Muscle of arm (tissue), 14 donors: ENCODE measurements at places on chromosomes 3 and 15. TPM values are rescaled to one million over a fixed set of nuclear protein-coding genes. Genes with fewer than 3 reads are reported as not detected.

DNA sequence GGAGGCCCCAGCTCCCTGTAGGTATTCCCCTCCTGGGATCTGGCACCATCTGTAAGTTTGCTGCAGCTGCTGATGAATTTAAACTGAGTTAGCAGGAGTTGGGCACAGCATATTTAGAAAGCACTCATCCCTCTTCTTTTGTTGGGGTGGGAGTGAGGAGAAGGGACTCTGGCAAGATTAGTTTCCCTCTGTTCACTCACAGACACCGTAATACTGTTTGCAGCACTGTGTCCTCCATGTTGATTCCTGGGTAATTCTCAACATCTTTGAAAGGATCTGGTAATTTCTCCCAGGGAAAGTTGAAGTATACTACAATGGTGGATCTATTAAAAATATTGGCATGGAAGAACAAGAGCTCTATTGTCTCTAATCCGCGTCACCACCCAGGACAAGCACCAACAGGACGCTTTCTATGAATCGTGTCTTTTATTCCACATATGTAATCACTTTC, 173.3 kb downstream of the RBMS3 start:
- DNase-seq: no peak

- no peak for DNase-seq
Observed at GRCh38 chr15:65785151-65785550, 6.9 kb downstream of the DENND4A start.

DNA sequence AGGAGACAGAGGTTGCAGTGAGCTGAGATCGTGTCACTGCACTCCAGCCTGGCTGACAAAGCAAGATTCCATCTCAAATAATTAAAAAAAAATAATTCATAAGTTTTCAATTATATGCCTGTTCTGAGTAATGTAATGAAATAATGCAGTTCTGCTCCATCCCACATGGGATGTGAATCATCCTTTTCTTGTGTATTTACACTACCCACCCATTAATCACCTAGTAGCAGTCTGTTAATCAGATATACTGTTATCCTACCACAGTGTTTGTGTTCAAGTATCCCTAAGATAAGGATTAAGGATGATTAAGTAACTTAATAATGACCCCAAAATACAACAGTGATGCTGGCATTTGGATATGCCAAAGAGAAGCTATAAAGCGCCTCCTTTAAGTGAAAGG, 38.8 kb downstream of the PIGB start:
- DNase-seq: no peak

DNA sequence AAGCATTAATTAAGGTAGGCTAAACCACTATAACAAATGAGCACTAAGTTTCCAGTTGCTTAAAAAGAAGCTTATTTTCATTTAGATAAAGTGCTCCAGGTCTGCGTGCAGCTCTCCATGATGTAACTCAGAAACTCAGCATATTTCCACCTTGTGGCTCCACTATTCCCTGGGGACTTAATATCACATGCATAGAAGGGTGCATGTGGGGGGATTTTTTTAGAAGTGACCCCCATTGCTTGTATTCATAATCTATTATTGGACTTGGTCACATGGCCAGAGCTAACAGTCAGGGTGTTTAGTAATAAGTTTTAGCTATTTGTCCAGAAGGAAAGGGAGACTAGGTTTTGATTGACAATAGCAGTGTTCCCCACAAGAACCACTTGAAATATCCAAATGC, 86.8 kb downstream of the TMCO5A start:
- no peak for DNase-seq

SERPINI2 gene
- not detected for polyA plus RNA-seq

DAZL gene
- not detected for polyA plus RNA-seq

SCAP gene
- 38.2 TPM for polyA plus RNA-seq
